ENCODE measurements at places on chromosomes 1 and 21. TPM values are rescaled to one million over a fixed set of nuclear protein-coding genes. Genes with fewer than 3 reads are reported as not detected.
A peak's percentile ranks its signal among the peaks of the same experiment; 100 is the strongest.

Gene CD1E
- not detected for polyA plus RNA-seq

Gene LCE3D
- polyA plus RNA-seq: not detected

Gene RCSD1
- polyA plus RNA-seq: 9.0 TPM

GRCh38 chr1:20507564-20508410 is at the start of gene MUL1:
TSS of gene MUL1 (minus strand) at chr1:20508151. CDS start at chr1:20508024, 127 bp downstream.
- DNase-seq: peak; percentile 96

DNA sequence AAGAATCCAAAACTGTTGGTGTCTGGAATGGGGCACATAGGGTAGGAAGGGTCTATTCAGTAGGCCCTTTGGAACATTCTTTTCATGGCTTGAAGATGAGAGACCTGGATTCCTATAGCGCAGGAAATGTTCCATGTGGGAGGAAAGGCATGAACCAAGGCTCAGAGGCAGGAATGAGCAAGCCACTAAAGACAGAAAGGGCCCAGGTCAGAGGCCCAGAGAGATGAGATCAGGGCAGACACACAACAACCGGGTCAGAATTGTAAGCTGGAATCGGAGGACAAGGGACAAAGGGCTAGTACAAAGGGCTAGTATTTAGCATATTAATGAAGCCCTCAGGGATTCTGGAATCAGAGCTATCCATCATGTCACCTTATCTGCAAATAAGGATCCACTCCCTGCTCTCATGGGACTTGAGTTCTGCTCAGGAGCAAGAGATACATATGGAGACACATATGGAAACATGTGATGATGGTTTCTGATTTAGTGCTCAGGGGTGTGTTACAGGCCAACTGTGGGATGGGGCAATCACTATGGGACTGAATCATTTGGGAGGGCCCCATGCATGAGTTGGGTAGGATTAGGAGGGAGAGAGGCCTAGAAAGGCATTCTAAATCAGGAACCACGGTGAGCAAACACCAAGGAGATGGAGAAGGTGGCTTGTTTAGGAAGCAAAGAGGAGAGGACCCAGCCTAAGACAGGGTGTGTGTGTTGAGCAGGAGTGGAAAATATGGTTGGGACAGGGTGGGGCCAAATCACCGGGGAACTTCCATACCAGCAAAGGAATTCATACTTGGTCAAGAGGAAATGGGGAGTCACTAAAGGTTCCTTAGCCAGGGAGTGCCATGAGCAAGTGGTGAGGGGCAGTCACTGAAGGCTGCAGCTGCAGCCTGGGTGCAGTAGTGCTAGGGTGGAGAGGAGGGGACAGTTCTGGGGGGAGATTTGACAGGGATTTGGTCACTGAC is 8.6 kb downstream of the NECTIN4 start:
- DNase-seq: no peak
